ENCODE measurements at places on chromosomes 2 and 18.

DNA sequence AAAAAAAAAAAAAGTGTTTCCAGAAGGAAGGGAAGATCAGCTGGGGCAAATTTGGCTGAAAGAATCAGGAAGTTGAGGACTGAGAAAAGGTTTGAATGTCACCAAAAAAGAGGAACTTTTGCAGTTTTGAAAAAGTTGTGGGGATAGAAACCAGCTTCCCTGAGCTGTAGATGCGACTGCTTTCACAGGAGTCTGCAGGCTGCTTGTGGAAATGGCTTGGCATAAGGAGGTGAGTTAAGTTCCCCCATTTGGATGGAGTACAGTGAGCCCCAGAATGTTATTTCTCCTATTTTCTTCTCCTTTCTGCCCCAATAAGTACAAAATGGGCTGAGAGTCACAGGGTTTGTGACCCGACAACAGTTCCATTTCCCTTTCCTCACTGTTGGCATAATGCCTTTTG is 16.5 kb upstream of the ME2 start:
- no peak for DNase-seq

DNA sequence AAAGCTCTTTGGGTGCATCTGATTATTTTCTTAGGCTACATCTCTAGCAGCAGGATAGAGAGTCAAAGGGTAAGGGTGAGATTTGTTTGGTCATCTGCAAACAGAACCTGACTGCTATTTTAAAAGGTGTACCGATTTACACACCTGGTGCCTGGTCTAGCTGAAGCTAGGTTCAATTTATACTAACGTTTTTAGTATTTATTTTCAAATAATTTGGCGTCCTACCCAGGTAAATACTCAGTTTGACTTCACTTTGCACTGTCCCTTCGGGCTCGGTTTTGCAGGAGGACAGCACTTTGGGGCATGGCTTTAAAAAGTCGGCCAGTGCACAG is 683 bp downstream of the PTRHD1 start:
- no peak for DNase-seq

GRCh38 chr2:46939626-46940359 is 24.2 kb upstream of the MCFD2 start:
- no peak for DNase-seq

- DNase-seq: no peak
These were observed 15.3 kb downstream of the PELI1 start for GRCh38 chr2:64128943-64129391.

GRCh38 chr2:9939587-9940485 is 11.7 kb upstream of the GRHL1 start:
- DNase-seq: no peak

GRCh38 chr18:26519114-26519513 is 29.2 kb downstream of the KCTD1 start:
- no peak for DNase-seq

DNA sequence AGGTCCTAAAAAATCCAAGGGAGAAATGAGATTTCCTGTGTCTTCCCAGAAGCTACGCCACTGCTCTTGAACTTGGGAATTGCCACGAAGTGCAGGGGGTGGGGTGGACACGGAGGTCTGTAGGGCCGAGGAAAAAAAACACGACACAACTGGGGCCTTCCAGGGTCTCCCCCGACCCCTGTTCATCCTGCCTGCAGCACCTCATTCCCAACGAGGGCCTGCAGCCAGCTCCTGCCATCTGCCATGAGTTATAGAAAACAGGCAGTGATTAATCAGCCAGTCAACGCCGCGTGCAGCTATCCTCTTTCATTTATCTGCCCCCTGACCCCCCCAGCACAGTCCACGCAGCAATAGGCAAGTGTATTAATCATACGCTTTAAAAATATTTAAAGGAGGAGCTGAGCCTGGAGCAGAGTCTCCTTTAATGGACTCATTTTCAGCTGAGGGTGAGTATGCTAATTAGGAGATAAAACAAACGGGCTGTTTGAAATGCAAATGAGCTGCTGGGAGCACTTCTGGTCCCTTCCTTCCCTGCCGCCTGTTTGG is 209.9 kb downstream of the TFCP2L1 start:
- peak; percentile 68 for DNase-seq

DNA sequence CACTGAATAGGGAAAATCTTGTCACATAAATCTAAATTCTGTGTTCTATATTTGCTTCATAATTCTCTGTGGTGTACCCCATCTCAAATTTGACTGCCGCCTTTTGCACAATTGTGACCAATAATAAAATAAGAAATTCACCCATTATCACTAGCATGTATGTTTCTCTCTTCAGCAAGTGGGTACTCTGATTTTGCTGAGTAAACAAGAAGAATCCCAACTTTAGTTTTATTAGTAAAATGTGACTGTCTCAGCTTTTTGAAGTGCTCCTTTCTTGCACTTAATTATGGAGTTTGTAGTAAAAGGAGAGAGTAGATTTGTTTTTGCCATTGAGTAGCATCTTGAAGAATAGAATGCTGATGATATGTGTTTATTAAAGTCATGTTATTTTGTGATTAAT is 16.1 kb downstream of the ITPRID2 start:
- DNase-seq: no peak

DNA sequence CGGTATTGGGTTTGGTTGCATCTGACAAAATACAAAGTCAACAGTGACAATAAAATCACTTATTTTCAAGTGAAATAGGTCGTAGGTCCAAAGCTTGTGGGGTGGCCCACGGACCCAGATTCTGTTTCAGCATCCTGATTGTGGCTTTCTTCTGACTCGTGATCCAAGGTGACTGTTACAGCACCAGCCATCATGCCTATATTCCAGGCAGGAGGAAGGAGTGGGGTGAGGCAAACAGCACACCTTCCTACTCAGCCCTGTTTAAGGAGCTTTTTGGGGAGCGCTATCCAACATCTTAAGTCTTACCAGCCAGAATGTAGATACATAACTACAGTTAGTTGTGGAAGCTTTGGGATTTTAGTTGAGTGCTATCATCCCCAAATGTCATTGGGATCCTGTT is 8.7 kb upstream of the SNORC start:
- DNase-seq: no peak

DNA sequence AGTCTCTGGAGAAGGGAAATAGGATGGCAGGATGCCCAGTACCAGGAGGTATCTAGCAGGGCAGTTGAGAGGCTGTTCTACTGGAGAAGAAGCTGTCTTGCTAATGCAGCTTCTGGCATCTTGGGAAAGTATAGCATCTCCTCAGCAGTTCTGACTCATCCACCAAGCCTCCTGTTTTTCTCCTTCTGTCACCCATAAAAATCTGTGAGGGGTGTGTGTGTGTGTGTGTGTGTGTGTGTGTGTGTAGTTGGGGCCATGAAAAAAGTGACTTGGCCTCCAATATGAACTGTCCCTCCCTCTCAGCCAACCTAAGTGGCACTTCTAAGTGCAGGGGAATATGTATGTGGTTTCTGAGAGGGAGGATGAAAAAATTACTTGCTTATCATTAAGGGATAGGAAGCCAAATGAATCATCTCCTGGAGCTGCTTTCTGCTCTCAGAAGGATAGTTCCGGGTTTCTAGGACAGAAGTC is 83.9 kb downstream of the CBLN2 start:
- DNase-seq: no peak

DNA sequence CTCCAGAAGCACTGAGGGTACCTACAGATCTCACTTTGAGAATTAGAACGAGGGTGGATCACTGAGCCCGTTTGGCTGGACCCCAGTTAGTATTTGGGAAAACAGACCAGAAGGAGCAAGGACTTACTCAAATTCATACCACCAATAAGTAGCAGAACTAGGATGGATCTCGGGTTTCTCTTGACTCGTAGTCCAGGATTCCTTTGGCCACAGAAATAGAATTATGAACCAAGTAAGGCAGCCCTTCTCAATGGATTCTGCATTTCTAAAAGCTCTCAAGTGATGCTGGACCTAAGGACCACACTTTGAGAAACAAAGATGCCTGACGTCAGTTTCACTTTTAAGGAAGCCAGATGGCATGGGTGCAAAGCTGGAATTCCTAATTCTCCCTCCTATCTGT is 153.0 kb downstream of the KLHL29 start:
- no peak for DNase-seq

GRCh38 chr18:9506046-9506792 is 30.9 kb downstream of the RALBP1 start:
- DNase-seq: no peak

- no peak for DNase-seq
These were observed 68.3 kb downstream of the ICOS start for GRCh38 chr2:204004912-204005311.

DNA sequence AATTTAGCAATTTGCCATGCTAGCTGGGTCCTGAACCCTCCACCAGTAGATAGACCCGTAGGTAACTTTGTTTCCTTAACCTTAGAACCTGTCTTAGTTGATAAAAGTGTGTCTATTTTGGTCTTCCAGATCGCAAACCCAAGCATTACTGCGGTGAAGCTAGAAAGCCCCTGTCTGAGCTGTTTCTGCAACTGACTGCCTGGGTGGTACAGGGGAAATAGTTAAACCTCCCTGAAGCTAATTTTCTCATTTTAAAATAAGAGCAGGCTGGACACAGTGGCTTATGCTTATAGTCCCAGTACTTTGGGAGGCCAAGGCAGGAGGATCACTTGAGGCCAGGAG is 101.7 kb upstream of the MSH2 start:
- no peak for DNase-seq

GRCh38 chr2:218003981-218004419 is 1.2 kb upstream of the TNS1 start:
- no peak for DNase-seq

DNA sequence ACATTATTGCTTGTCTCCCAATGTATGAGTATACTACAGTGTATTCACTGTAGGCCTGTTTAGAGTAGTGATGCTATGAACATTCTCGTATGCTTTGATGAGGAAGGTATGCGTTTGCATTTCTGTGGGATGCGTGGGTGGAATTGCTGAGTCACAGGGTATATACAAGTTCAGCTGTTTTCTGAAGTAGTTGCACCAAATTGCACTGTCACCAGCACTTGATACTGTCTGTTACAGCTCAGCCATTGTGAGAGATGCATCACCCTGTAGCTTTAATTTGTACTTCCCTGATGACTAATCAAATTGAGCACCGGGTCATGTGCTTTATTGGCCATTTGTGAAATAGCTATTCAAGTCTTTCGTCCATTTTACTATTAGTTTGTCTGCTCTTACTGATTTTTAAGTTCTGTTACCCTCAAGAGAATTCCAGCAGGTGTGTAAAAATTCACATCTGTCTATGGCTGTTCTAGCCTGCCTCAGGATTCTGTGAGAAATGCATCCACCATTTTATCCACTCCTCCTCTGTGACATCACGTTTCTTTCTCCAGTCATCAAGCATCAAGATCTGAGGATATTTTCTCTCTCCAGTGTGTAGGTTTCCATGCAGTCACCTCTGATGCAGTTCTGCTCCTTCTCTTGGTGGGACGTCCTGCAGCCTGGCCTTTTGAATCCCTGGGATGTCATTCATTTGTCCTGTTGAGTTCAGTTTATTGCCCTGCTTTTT is 72.5 kb downstream of the DGKD start:
- peak; percentile 83 for DNase-seq

DNA sequence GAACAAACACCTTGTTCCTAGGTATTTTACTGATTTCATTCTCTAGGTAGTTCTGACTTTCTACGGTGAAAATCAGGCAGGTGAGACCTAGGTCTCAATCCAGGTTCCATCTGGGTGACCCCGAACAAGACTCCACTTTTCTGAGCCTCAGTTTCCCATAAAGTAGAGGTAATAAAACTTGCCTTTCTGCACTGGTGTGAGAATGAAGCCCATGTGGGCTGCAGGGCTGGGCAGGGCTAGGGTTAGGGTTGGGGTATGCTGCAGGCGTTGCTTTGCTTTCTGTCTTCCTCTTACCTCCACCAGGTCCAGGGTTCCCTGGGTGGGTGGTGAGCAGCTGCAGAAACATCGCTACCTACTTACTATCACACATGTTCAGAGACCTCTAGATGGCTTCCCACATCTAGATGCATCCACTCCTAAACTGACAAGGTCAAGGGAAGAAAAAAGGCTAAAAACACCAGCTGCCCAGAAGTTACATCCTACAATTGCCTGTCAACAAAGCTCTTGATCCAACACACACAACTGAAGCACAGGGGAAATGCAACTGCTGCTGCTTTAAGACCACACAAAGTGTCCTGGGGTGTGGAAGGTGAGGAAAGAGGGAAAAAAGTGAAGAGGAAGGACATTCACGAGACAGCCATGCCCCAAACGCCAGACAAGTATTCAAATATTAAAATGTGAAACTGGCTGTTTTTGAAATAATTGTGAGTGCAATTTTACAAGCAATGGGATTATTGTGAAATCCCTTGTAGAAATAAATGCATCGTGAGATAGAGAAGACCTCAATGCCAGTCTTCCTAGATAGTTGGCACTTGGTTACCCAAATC is 23.5 kb downstream of the MBP start:
- DNase-seq: peak; percentile 23

DNA sequence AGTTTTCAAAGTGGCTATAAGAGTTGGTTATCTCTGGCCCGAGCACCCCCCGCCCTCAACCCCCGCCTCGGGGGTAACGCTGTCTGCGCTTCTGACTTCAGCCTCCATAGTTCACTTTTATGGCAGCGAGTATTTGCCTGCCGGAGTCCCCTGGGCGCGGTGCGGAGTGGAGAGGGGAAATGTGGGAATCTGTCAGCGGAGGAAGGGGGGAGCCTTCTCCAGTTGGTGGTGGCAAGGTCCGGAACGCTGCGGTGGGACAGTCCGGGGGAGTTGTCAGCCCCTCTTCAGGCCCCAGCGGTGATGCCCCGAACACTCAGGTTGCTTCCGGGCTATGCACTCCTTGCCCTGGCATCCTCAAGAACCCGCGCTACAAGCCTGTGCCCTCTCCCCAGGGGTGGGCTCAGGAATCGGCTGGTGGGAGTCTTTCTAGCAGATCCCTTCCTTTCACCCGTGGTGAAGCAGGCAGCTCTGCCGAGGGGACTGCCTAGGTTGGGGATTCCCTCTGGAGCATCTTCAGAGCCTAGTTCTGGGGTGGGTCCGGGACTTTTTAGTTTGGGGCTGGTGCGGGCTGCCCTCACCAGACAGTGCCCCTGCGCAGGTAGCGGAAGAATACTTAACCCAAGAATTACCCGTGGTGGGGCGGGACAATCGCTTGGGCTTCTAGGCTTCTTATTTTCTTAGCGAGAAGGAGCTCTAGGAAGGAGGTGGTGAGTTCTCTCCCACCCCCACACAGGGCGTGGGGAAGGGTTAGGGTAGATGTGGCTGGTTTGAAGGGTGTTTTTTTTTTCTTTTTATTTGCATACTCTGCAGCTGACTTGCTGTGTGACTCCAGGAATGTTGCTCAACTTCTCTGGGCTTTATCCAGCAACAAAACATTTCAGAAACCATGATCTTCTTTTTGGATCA is 1.6 kb downstream of the ATOH8 start:
- DNase-seq: no peak
